ENCODE measurements at places on chromosomes 4 and X. TPM values are rescaled to one million over a fixed set of nuclear protein-coding genes. Genes with fewer than 3 reads are reported as not detected.

F8A3 gene
- total RNA-seq, result 5.6 TPM

OSTC gene
- 222 TPM for total RNA-seq

C4orf50 gene
- total RNA-seq, result not detected

NPY2R gene
- not detected for total RNA-seq

RPS6KA6 gene
- 2.3 TPM for total RNA-seq

KDR gene
- total RNA-seq, result 0.24 TPM

AMTN gene
- not detected for total RNA-seq

ANXA10 gene
- not detected for total RNA-seq

LIMCH1 gene
- total RNA-seq, result 0.29 TPM

CLGN gene
- total RNA-seq, result not detected

S100G gene
- total RNA-seq, result not detected

VEGFD gene
- not detected for total RNA-seq

UBA1 gene
- 347 TPM for total RNA-seq

SGCB gene
- total RNA-seq, result 94.0 TPM

ARSJ gene
- 61.7 TPM for total RNA-seq

NPFFR2 gene
- not detected for total RNA-seq

PAGE1 gene
- total RNA-seq, result not detected

ZMYM3 gene
- total RNA-seq, result 34.2 TPM

MAB21L2 gene
- total RNA-seq, result 72.1 TPM

C1QTNF7 gene
- not detected for total RNA-seq

MTNR1A gene
- total RNA-seq, result not detected

Data from osteocyte (in vitro differentiated cells).